T-helper 2 cell (primary cell): ENCODE measurements at places on chromosomes 3 and 15.
A peak's percentile ranks its signal among the peaks of the same experiment; 100 is the strongest.

GRCh38 chr15:29785642-29786041 is 36.6 kb downstream of the TJP1 start:
- DNase-seq = no peak

GRCh38 chr15:93073465-93073952 is 15.5 kb downstream of the RGMA start:
- DNase-seq = no peak

GRCh38 chr15:92417716-92418115 is 24.0 kb downstream of the ST8SIA2 start:
- DNase-seq = no peak

GRCh38 chr3:181794011-181794790 is 82.5 kb downstream of the SOX2 start:
- no peak for DNase-seq

GRCh38 chr3:126309861-126310655 is 47.1 kb downstream of the KLF15 start:
- DNase-seq = no peak

DNA sequence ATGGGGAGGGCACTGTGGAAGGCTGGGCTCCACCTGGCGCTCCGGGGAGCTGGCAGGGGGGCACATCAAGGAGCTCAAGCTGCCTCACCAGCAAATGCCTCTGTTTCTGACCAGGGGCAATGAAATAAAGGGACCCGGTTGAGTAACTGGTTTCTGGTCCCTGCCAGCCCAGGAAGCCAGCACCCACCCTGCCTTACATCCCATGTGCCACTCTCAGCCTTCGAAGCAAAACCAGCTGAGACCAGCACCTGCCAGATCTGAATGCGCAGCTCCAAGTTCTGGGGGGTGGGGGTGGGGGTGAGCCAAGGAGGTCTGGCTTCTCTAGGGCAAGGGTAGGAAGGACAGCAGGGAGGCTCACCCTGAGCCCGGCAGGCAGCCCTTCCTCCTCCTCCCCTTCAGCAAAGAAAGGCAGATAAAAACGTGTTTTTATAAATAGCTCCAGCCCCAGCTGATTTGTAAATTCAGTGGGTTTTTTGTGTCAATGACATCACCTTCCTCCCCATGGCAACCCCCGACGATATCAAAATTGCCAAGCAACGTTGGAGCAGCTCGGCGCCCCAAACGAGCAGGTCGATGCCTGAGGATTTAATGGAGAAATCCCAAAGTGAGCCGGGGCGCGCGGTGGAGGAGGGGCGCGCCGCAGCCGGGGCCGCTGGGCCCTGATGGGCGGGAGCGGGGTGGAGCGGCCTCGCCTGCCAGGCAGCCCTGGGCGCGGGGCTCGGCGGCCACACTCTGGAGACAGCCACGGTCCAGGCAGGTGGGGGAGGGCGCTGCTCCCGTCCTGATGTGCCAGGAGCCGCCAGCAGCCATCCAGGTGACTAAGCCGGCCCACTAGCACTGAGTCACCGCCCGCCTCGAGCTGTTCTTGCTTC is at the start of gene PAK6:
Gene PAK6 (plus strand): TSS at position 532 of the 872 bp plus-strand sequence. CDS start 25,723 bp downstream, outside the sequence.
- DNase-seq = no peak

DNA sequence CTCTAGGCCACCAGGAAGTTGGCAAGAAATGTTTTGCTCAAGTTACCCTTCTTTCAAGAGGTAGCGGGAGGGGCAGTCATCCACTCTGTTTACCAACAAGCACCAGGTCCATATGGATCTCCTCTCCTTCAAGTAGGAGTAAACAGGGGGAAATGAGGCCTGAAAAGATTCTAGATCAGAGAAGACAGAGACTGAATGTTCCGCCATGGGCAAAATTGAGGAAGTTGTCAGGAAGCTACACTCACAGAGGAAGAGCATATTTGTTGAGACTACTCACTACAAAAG is 81.6 kb downstream of the KLF15 start:
- DNase-seq = no peak

GRCh38 chr3:176927706-176928581 is 269.3 kb downstream of the TBL1XR1 start:
- DNase-seq = no peak

GRCh38 chr15:50257924-50258323 is 7.6 kb downstream of the HDC start:
- no peak for DNase-seq

DNA sequence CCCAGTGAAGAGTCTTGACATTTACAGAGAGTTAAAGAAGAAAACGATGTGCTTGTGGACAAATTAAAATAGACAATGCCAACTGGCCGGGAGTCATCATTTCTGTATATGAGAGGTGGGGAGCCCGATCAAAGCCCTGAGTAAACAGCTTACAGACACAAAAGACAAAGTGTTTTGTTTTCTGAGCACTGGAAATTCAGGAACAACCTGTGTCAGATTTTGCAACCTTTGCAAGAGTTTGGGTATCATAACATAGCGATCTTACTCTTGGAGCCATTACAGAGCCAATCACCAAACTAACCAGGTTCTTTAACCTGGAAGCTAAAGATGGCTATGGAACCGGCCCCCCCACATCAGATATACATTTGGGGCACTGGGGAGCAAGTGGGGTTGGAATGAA is 101.9 kb upstream of the LRIG1 start:
- DNase-seq = no peak

GRCh38 chr15:68650901-68651709 is 72.3 kb downstream of the CORO2B start:
- peak; percentile 26 for DNase-seq

DNA sequence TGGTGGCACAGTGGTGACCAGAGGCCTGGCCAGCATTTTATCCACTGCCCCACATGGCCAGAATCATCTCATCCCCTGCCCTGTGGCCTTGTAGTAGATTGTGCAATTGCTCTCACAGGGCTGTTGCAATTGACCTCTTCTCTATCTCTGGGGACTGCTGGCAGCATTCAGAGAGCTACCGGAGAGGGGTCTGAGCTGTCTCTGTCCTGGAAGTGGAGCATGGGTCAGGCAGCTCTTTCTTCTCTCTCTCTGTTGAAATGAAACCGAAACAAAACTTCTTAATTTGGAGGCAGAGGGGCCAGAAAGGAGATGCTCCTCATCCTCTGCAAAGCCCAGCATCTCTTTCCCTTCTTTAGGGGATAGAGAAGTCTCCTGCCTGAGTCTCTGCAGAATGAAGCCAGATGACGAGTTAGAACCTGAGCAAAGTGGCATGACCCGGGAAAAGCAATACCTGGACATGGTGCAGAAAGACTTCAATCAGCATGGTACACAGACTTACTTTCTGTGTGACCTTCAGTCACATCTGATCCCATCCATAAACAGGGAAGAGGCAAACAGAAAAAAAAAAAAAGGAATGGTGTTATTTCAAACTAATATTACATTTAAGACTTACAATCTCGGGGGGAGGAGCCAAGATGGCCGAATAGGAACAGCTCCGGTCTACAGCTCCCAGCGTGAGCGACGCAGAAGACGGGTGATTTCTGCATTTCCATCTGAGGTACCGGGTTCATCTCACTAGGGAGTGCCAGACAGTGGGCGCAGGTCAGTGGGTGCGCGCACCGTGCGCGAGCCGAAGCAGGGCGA is 144.5 kb upstream of the BCL6 start:
- DNase-seq = no peak

- DNase-seq = no peak
Observed at GRCh38 chr3:196686436-196686835, 25.6 kb downstream of the CEP19 start.

DNA sequence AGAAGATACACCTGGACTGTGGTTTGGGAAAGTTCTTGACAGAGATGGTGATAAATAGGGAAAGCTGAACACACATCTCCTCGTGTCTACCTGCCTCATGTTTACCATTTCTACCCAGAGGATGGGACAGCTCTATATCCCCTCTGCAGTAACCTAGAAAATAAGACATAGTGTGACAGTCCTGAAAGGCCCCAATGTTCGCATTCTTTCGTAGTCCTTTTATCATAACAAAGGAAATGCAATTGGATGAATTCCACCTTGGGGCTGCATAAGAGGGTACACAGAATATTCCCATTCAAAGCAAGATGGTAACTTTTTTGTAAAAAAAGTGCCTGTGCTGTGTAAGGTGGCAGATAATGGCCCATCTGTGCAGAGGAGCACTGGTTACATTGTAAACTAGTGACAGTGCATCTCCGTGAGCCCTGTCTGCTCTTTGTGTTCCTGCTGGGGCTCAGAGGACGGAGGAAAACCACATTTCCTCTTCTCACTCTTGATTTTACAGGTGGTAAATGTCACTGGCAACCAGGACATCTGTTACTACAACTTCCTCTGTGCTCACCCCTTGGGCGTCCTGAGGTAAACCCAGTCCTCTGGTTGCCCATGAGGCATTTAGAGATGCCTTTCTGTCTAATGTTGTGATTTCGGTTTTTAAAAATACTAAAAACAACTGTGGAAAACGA is 74.3 kb downstream of the SIDT1 start:
- DNase-seq = no peak

- no peak for DNase-seq
Observed at GRCh38 chr3:105505170-105505569, 138.5 kb downstream of the ALCAM start.

DNA sequence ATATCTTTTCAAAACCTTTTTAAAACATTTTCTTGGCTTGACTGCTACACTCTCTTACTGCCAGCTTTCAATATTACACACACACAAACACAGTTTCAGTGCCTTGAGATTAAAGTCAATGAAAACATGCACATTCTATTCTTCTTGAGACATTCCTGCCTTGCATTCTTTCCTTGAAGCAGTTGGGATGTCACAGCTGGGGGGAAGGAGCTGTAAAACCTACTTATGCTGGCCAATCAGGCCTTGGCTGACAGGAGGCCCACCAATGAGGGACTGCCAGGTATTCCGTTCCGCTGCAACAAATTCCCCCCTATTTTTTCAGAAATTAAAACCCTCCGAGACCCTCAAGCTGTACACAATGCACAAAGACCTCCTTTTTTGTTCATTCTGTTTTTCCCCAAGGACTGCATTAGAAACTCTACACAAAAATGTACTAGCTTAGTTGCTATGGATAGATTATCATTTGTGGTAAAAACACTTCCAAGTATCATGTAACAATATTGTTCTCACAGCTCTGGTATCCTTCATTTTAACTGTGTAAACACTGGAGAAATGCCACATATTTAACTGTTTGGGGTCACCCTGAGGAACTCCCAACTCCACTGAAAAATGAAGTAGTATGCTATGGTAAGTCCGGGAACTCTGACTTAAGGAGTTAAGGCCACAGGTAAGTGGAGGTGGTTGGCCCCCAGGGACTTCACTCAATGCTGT is 18.5 kb downstream of the FSTL1 start:
- DNase-seq = no peak

GRCh38 chr3:48624767-48625166 is 3.2 kb upstream of the TMEM89 start:
- no peak for DNase-seq

DNA sequence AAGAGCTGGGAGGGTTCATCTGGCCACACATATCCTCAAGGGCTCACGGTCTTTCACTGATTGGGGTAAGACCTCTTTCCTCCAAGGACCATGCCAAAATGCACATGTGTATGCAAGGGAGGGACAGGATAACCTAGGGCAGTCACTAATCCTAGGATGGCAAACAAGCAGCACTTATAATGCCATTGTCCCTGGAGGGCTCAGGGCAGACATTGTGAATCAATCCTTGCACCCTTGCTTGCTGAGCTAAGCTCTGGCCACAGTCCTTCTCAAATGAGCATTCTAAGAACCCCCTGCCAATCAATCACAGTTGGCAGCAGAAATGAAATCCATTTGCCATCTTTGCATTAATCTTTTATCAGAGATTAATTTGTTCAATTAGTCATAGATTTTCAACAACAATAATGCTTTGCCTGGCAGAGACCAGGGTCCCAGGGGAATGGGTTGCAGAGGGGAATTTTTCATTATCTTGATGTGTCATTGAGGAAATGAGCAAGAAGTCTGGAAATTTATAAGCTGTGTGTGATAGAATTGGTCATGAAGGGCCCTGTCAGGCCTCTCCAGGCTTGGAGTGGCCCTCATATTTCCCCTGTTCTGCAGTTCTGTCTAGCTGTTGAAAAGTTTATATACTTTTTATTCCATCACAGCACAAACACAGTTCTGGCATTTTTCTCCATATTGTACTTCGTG is 57.2 kb upstream of the KY start:
- no peak for DNase-seq

DNA sequence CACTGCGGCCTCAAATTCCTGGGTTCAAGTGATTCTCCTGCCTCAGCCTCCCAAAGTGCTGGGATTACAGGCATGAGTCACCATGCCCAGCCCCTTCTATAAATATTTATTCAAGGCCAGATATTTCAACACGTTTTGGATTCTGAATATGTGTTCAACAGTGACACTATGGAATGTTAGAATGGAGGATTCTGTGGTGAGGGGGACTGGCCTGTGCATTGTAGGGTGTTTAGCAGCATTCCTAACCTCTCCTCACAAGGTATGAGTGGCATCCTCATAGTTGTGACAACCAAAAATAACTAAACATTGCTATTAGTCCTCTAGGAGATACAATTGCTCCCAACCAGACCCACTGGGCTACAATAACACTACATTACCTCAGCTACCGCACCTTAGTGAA is 104.0 kb upstream of the ATP10A start:
- no peak for DNase-seq

DNA sequence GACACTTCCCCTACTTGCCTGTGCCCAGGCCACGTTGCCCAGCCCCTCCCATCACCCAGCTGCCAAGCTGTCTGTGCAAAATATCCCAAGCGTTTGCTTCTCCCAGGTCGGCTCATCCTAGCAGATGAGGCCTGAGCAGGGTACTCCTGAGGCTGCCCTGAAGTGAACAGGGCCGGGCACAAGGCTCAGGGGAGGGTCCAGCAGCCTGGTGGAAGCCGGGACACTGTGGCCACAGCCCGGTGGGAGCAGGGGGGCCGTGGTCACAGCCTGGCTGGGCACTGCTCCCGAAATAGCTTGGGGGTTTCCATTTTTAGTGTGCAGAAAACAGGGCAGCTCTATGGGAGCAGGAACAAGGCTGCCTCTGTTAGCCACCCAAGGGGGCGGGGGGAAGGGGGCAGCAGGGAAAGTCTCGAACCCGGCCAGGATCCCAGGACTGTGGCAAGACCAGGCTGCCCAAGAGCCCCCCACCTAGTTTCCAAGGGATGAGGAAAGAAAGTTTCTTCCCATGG is 3.4 kb downstream of the PLXNB1 start:
- DNase-seq = no peak

GRCh38 chr3:42012935-42013690 is 51.2 kb upstream of the ULK4 start:
- DNase-seq = peak; percentile 55

DNA sequence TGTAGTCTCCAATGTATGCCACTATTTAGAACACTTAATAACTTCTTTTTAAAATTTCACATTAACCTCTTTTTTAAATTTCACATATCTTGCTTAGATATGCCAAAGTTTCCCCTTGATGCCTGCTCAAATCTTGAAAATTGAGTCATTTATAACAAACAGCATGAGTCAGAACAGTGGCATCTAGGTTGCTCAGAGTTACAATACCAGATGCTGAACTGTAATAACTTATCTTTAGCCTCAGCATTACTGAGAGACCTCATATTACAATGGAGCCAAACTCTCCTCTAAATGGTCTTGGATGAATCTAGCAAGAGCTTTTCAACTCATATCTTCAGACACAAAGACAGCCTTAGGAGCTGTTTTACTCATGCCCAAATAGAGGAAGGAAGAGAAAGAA is 439.3 kb upstream of the ARPP21 start:
- DNase-seq = no peak
